ENCODE measurements at places on chromosomes 13 and 19.

DNA sequence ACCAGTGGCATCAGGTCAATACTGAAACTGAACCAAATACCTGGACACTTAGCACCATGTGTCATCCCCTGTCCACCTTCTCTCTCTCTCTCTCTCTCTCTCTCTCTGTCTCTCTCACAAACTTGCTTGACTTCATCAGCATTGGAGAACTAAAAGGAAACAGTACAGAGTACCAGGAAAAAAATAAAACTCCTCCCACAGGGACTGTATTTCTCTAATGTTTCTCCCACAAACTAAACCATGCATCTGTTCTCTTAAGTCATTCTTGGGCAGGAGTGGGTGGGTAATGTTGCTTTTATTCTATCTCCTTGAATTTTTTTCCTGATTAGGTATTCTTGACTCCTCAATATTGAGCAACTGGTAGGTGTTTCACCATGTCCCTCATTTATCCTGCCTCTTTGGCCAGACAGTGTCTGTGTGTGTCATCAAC lies 112.9 kb upstream of the CACNA1A start:
- DNase-seq: peak; percentile 41

GRCh38 chr19:55369653-55370304 lies 484 bp downstream of the IL11 start:
- peak; percentile 81 for DNase-seq

DNA sequence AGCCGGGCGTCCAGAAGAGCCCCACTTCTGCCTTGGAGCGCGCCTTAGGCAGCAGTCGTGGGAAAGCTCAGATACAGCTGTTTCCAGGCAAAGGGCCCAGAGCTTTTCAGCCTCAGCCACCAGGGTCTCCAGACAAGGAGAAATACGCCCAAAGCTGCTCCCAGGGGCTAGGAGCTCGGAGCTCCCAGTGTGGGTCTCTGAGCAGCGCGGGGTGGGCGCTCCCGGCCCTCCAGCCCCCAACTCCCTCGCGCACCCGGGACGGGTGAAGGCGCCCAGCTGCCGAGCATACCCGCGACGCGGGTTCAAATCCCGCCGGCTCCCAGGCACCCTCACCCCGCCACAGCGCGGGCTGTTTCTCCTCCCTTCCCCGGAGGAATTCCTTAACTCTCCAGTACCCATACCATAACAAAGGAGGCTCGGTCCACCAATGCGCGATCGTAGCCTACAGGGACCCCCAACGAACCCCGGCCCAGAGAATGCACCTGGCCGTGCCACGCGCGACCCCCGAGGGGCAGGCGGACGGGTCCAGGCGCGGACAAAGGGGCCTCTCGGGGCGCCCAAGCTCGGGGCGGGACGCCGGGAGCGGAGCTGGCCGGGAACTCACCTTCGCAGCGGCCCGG lies 507 bp downstream of the COL4A1 start:
- DNase-seq: peak; percentile 36

GRCh38 chr19:55041244-55041626 lies 3.2 kb upstream of the GP6 start:
- DNase-seq: no peak

DNA sequence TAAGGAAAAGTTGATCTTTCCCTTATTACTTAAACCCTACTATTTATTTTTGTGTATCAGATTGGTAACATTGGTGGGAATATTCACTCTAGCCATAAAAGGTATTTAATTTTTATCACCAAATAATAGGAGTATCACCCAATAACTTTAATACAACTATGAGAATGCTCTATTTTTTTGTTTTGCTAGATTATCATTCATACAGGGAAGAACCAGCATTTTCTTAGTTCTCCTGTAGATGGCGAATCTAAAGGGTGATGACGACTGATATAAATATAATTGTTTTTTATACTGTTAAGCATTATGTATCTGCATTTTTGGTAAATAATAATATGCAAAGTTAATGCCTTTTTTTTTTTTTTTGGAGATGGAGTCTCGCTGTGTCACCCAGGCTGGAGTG lies 7.9 kb upstream of the FRY start:
- DNase-seq: no peak

All from M059J (cell line).